Adrenal gland (tissue), 19 donors: ENCODE measurements at places on chromosomes 6 and 20. TPM values are rescaled to one million over a fixed set of nuclear protein-coding genes. Genes with fewer than 3 reads are reported as not detected.

MOCS1 gene
- total RNA-seq, result 41.0 TPM

DNA sequence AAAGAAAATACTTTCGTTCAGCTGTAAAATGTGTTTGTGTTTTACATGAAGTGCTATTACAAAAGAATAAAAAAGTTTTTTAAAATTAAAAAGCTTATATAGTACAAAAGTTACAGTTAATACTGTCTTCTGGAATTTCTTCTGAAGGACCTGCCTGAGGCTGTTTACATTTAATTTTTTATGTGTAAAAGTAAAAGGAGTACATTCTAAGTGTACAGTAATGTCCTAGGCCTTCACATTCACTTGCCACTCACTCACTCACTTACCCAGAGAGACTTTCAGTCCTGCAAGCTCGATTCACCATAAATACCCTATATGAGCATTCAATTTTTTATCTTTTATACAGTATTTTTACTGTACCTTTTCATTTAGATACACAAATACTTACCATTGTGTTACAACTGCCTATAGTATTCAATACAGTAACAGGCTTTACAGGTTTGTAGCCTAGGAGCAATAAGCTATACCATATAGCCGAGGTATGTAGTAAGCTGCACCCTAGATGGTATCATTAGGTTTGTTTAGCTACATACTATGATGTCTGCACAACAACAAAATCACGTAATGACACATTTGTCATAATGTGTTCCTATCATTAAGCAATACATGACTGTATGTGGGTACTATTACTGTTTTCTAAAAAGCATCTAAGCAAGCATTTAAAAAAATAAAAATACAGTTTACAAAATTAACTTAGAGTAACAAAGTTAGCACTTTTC is 33.0 kb downstream of the RNF146 start:
- DNase-seq, result no peak

- no peak for DNase-seq
Measured at GRCh38 chr6:12126051-12126450, 113.9 kb downstream of the HIVEP1 start.

DNA sequence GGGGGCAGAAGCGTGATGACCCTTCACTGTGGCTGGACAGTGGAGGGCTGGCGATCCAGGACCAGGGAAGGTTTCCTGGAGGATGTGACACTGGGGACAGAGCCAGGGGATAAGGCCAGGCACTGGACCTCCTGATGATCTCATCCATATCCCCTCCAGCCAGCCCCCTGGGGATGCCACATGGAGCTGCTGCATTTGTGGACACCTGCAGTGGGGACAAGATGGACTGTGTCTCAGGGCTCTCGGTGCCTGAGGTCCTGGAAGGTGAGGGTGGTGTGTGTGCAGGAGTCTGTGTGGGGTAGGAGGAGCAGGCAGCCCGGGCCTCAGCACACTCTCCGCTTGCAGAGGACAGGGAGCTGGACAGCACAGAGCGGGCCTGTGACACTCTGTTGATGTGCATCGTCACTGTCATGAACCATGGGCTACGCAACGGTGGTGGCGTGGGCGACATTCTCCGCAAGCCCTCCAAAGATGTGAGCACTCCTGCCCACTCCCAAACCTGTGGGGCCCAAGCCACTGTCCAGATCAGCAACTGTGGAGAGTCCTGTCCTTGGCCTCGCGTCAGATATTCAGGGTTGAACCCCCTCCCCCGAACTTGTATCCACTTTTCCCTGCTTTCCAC is 19.9 kb downstream of the UQCC2 start:
- DNase-seq, result no peak

GRCh38 chr6:18269717-18270116 is 5.4 kb upstream of the DEK start:
- no peak for DNase-seq
